ENCODE measurements at places on chromosomes 7 and 10.

DNA sequence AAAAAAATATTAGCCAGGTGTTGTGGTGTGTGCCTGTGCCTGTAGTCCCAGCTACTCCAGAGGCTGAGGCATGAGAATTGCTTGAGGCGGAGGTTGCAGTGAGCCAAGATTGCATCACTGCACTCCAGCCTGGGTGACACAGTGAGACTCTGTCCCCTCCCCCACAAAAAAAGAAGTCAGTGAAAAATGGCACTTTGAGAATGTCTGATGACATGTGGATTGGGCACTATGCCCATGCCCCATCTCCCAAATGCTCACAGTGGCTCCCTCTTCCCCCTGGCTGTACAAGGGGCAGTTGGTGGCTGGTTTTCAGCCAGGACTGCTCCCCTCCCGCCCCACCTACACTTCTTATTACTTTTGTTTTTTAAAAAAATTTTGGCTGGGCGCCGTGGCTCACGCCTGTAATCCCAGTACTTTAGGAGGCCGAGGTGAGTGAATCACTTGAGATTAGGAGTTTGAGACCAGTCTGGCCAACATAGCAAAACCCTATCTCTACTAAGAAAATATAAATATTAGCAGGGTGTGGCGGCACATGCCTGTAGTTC lies 26.1 kb downstream of the IL15RA start:
- DNase-seq = no peak

- DNase-seq = no peak
These were observed 80.9 kb downstream of the UNCX start for GRCh38 chr7:1313613-1314012.

GRCh38 chr7:27462575-27463270 lies 200.0 kb downstream of the HIBADH start:
- no peak for DNase-seq

DNA sequence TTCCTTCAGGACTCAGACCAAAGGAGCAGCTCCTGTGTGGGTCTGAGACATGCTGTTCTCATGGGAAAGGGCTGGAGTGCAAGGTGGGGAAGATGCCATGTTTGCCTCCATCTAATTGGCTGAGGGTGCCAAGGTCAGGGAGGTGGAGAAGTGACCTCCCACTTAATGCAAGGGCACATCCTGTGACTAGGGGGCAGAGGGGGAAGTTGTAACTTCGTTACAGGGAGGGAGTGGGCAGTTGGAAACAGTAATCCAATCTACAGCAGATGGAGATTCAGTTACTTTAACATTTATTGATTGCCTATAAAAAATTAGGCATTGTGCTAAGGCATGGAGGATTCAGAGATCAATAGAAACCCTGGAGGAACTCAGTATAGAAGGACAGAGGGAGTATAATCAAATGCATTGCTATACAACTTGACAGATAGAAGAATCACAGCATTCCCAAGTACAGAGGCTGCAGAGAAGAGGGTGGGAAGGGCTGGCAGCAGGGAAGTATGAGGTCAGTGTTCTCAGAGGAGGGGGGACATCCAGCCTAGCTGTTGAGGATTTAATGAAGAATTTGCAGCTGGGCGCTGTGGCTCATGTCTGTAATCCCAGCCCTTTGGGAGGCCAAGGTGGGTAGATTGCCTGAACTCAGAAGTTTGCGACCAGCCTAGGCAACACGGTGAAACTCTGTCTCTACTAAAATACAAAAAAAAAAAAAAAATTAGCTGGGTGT lies 75.9 kb downstream of the CCNY start:
- no peak for DNase-seq

- DNase-seq = no peak
These were observed 259.4 kb upstream of the SORCS1 start for GRCh38 chr10:107423903-107424302.

DNA sequence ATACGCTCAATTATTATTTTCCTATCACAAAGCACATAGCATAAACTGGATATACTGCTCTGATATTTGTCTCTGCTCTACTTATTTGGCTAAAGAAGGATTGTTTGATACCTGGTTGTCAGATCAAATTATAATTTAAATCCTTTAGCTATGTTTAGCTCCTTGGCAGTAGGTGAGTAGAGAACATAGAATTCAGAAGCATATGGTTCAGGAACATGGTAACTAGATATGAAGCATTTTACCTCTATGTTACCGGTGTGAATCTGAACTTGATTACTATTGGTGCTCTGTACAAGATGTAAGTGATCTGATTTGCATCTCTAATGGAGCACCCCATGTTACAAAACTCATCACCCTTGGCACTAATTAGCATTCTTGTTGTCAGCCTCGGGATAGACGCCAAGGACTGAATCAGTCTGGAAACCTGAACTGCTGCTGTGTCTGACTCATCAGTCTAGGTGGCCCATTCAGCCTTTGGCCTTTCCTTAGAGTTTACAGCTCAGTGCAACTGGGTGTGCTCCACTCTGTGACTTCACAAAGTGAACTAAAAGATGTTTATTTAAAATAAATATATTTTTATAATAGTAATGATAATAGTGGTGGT lies 12.3 kb upstream of the MYPN start:
- peak; percentile 29 for DNase-seq

DNA sequence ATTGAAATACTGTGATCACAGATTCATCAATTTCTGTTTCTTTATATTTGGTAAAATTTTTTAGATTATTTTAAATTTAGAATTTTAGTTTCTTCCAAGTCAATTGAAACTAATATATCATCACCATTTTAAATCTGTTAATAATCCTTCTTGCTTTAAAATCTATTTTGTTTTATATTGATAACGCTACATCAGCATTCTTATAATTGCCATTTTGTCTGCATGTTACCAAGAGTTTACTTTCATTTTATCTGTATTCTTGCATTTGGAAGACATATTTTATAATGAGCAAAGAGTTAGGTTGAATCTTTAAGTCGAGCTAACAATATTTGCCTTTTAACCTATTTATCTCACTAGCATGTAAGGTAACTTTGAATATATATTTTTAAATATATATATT lies 890.6 kb downstream of the DNAJB9 start:
- no peak for DNase-seq

- no peak for DNase-seq
These were observed 3.8 kb upstream of the AKR1E2 start for GRCh38 chr10:4822208-4822607.

GRCh38 chr7:71132127-71132376 lies at the start of gene GALNT17:
TSS of gene GALNT17 (plus strand) at chr7:71132144.
- DNase-seq = no peak

- DNase-seq = peak; percentile 64
These were observed 127.9 kb upstream of the EEPD1 start for GRCh38 chr7:36025190-36025589.

DNA sequence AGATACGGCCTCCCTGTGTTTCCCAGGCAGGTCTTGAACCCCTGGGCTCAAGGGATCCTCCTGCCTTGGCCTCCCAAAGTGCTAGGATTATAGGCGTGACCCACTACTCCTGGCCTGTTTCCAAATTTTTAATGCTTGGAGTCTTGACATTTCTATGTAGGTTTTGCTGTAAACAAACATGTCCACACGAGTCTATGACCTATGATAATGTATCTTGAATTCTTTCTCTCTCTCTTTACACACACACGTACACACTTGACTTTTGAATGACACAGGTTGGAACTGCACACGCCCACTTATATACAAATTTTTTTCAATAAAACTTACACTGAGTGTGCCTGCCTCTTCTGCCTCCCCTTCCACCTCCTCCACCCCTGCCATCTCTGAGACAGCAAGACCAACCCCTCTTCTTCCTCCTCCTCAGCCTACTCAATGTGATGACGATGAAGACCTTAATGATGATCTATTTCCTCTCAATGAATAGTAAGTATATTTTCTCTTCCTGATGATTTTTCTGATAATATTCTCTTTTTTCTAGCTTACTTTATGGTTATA lies 44.1 kb upstream of the LAMB1 start:
- no peak for DNase-seq

DNA sequence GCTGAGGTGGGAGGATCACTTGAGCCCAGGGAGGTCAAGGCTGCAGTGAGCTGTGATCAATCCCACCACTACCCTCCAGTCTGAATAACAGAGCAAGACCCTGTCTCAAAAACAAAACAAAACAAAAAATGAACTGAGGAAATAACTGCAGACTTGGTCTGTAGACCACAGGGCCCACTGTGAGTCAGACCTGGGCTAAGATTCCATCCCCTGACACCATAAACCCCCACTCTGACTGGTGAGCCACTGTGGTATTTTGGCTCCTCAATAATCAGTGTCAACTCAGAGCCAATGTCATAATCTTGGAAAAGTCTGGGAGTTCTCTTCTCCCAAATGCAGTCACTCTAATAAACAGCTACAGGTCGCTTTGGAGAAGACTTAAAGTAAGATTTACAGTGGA lies 24.0 kb upstream of the ERCC6 start:
- DNase-seq = no peak

GRCh38 chr7:105014693-105015389 lies 836 bp downstream of the KMT2E start:
- DNase-seq = peak; percentile 84

DNA sequence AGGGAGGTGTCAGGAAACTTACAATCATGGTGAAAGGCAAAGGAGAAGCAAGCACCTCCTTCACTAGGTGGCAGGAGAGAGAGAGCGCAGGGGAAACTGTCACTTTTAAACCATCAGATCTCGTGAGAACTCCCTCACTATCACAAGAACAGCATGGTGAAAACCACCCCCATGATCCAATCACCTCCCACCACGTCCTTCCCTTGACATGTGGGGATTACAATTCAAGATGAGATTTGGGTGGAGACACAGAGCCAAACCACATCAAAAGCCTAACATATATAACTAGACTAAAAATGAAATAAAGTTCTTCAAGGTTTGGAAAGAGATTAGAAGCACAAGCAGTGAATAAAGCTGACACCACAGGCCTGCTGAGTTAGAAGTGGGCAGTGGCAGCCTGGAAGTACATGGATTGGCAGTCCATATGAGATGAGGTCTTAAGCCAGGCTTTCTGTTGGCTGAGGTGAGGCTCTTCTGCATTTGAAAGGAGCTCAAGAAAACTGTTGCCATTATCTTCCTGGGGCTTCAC lies 96.4 kb upstream of the MDFIC start:
- DNase-seq = no peak

DNA sequence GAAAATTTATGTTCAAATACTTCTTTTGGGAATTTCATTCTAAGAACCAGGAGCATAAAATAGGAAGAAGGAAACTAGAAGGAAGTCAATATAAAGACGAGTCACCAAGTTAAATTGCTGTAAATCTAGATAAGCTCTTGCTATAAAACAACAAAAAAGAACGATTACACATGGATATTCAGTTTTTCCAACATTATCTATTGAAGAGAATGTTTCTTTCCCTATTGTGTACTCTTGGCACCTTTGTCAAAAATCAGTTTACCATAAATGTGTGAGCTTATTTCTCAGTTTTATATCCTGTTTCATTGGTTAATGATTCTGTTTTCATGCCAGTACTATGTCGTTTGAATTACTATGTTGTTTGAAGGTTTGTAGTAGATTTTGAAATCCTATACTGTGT lies 536.3 kb upstream of the MKI67 start:
- no peak for DNase-seq

- DNase-seq = no peak
These were observed 171.9 kb downstream of the HDAC9 start for GRCh38 chr7:18667466-18667865.

- no peak for DNase-seq
These were observed 19.2 kb downstream of the SHH start for GRCh38 chr7:155792999-155793560.

DNA sequence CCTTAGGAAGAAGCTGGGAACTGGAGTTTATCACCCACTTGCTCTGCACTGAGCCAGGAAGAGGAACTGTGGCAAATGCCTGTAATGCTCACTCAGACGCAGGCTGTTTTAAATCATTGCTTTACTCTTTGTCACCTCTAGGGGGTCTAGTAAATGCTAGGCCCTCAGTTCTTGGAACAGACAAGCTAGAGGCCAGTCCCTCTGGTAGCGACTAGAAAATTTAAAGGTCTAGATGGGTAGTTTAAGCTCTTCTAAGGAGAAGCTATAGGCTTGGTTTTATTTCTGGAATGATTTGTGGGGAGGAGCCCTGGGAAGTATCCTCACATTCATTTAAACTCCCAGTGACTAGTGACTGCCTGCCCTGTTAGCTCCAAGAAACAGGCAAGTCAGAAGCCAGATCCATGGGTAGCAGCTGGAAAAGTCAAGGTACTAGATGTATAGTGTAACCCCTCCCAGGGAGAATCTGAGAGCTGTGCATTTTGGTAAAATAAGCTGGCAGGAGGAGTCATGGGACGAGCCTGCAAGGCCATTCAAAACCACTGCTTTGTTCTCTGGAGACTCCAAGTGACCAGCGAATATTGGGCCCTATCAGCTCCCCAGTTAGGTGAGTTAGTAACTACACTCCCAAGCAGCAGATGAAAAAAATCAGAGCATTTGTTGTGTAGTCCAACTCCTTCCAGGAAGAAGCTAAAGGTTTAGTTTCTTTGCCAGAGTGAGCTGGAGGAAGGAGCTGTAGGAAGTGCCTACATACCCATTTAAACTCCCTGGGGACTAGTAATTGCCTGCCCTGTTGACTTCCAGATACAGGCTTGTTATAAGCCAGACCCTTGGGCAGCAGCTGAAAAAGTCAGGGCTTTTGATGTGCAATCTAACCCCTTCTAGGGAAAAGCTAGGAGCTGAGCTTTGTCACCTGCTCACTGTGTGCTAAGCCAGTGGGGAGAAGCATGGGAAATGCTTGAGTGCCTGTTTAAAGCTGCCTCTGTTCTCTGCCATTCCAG lies 68.9 kb downstream of the DYNC1I1 start:
- no peak for DNase-seq

- peak; percentile 27 for DNase-seq
These were observed 363.7 kb downstream of the ADRA2A start for GRCh38 chr10:111440501-111440900.

GRCh38 chr10:76112826-76113150 lies 681.4 kb downstream of the LRMDA start:
- no peak for DNase-seq

GRCh38 chr7:148515728-148516695 lies 74.6 kb upstream of the C7orf33 start:
- DNase-seq = no peak

DNA sequence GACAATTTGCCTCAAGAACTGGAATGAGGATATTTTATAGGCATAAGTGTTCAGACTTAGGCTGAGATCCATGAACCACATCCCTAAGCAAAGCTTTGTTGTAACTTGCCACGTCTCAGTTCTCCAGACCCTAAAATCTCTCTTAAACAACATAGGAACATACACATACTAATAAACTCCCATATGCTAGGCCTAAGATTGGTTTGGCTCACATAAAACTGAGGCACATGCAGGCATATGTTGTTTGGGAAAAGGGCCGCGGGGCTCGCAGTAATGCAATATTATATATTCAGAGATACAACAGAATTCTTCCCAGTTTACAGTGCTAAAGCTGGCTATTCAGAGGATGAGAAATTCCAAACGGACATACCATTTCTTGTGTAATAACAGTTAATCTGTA lies 61.0 kb downstream of the DOCK4 start:
- DNase-seq = no peak

- no peak for DNase-seq
These were observed 39.5 kb downstream of the ESYT2 start for GRCh38 chr7:158789842-158790241.
